ENCODE measurements at places on chromosomes 4 and X.
A peak's percentile ranks its signal among the peaks of the same experiment; 100 is the strongest.

GRCh38 chrX:141176586-141177451 is at the start of gene LDOC1:
TSS of gene LDOC1 (minus strand) at chrX:141177129. CDS start at chrX:141177021, 108 bp downstream.
- DNase-seq, result peak; percentile 65

DNA sequence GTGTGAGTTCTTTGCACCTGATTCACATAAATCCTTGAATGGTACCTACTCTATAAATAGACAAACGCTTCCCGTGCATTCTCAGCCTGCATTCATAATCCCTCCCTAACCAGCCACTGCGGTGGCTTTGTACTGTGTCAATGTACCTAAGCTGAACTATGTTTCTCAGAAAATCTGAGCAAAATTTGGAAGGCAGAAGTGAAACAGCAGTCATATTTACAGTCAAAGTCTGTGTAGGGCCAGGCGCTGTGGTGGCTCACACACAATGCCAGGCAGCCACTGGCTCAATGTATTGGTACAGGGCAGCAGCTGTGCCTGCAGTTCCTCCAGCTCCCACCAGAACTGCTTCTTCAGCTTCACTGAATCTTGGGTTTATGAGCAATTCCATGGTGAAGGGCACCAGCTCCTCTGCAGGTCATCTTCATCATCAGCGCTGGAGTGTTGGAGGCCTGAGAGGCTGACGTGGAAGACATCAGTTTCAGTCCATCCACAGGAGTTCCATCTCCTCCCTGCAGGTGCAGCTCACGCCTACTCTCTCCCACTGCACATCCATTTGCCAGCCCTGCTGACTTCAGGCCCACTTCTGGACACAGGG is 32.3 kb upstream of the IRF2 start:
- no peak for DNase-seq

DNA sequence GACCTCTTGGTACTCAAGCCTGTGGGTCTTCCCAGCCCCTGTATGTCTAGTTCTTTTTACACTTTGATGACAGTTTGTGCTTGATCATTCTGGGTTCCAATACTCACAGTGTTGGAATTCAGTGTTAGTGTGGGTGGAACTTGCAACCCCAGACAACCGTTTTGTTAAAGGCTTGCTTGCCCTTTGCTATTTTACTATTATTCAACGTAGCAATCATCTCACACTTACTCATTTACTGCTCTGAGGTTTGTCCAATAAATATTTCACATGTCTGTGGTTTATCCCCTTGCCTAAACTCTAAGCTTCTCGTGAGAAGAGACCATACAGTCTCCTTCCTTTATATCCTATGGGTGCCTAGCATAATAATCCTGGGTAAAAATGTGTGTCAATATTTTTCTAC is 15.3 kb downstream of the CCNG2 start:
- no peak for DNase-seq

- DNase-seq, result no peak
Measured at GRCh38 chr4:26267087-26267486, 53.7 kb upstream of the RBPJ start.

DNA sequence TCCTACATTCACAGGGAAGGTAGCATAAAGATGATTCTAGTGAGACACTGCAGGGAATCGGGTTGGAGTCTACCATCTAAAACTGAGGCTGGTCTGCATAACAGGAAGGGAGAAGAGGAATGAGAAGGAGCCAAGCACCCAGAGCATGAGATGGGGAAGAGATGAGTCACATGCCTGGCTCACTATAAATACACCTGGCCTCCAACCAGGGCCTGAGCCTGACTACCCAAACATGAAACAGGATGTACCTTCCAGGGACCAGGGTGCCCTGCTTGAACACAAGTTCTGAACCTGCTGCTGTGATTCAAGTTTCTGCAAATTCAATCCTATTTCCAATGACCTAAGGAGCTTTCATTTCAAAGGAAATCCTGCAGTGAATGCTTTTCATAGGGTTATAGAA is 24.9 kb downstream of the CD99L2 start:
- no peak for DNase-seq

- DNase-seq, result no peak
Measured at GRCh38 chr4:167873496-167873895, 218.8 kb upstream of the ANXA10 start.

GRCh38 chr4:1039493-1040343 is 28.3 kb downstream of the FGFRL1 start:
- no peak for DNase-seq

GRCh38 chr4:164212134-164212533 is 541.8 kb upstream of the SMIM31 start:
- no peak for DNase-seq

Measured in activated T-helper 1 cell treated with anti-CD3 and anti-CD28 coated beads, Interleukin-2, amount 50 U/mL, for 16 hours (primary cell).